ENCODE measurements at places on chromosomes 3 and 15.

DNA sequence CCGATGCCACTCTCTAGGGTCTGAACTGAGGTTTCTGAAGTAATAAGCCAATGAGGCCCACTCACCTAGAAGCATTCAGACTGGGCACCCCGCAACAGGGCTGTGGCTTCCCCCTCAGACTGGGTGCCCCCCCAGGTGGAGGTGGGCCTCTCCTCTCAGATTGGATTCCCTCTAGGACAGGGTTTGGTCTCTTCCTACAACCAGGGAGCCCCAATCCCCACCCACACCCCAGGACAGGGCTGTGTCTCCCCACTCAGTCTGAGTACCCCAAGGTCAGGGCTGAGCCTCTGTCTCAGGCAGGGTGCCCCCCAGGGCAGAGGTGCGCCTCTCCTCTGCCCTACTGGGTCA lies 27.7 kb downstream of the PTH1R start:
- no peak for DNase-seq

- DNase-seq: no peak
These were observed 261.4 kb downstream of the TJP1 start for GRCh38 chr15:29560896-29561295.

GRCh38 chr3:33732394-33732793 lies 14.3 kb upstream of the CLASP2 start:
- no peak for DNase-seq

- no peak for DNase-seq
These were observed 254.6 kb upstream of the SOX14 start for GRCh38 chr3:137509354-137510045.

- DNase-seq: no peak
These were observed 29.1 kb downstream of the RABL3 start for GRCh38 chr3:120713262-120713661.

GRCh38 chr3:182412066-182412465 lies 381.2 kb upstream of the ATP11B start:
- no peak for DNase-seq

DNA sequence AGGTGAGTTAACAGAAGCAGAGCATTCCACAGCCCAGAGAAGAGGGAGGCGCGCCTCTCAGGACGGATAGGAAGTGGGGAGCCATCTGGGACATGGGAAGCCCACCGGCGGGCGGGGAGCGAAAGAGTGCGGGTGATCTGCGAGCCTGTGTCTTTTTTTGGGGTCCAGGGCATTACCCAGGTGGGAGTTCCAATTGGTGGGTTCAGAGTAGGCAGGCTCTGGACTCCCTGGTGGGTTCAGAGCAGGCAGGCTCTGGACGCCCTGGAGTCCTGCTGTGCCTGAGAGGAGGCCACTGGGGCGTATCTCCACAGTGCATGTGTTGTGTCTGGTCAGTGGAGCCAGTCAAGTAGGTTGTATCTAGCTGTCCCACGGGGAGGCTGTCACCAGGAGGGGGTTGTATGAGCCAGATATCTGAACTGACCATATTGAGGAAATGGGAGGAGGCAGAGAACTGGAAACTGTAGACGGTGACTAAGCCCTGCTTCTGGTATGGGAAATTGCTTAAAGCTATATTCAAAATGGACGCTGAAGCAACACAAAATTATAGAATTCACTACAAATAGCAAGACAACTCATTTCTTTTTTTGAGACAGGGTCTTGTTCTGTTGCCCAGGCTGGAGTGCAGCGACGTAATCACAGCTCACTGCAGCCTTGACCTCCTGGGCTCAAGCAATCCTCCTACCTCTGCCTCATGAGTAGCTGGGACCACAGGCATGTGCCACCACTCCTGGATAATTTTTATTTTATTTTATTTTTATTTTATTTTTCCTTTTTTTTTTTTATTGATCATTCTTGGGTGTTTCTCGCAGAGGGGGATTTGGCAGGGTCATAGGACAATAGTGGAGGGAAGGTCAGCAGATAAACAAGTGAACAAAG lies 34.5 kb upstream of the CHST2 start:
- DNase-seq: no peak

DNA sequence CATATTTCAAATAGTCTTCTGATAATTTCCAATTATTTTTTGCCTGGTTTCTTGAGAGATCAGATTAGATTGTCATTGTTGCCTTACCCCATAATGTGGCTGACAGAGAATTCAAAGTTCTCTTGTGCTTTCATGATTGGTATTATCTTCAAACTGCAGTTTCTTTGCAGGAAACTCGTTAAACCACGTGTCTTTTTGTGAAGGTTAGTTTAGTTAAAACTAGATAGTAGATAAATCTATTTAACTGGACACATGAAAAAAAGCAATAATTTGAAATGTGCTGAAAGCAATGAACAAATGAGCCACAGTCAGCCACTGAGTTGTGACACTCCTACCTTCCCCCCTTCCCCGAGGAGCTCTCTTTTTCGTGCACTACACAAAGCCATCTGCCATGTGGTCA lies 327.5 kb upstream of the UMPS start:
- no peak for DNase-seq

DNA sequence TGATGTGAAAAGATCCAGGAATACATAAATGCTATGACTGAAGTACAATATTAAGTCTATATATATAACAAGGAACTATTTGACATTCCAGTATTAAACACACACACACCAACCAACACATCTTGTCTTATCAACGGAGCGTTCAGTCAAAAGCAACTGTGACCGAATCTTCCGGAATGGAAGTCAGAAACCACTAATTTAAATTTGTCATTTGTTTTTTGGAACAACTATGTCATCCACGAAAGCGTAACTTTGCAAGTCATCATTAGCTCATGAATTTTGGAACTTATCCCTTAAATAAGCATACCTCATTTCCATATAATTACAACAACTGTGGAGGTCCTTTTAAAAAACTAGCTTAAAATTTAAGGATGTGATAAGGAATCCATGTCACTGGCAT lies 5.0 kb downstream of the ZNF385D start:
- DNase-seq: no peak

DNA sequence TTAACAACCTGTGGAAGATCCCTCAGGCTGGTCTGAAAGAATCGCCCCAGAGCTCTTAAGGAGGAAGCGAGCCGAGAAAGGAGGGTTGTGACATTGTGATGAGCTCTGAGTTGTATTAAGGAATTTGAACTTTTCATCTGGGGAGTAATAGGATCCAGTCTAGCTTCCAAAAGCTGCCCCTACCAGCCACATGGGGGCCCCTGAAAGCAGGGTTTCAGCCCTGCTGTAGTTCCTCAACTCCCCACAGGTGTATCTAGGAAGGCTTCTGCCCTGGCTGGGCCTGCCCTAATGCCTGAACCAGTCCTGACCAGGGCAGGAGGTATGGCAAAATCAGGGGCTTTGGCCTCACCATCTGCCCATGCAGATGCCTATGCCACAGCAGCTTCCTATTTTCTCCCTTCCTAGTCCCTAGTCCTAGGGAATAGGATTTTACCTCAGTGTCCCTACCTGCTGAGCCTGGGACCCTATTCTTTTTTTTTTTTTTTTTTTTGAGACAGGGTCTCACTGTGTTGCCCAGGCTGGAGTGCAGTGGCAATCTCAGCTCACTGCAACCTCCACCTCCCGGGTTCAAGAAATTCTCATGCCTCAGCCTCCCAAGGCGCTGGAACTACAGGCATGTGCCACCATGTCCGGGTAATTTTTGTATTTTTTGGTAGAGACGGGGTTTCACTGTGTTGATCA lies 5.0 kb upstream of the AP3S2 start:
- peak; percentile 53 for DNase-seq

GRCh38 chr15:90934256-90934948 lies 683 bp upstream of the UNC45A start:
- DNase-seq: peak; percentile 93

DNA sequence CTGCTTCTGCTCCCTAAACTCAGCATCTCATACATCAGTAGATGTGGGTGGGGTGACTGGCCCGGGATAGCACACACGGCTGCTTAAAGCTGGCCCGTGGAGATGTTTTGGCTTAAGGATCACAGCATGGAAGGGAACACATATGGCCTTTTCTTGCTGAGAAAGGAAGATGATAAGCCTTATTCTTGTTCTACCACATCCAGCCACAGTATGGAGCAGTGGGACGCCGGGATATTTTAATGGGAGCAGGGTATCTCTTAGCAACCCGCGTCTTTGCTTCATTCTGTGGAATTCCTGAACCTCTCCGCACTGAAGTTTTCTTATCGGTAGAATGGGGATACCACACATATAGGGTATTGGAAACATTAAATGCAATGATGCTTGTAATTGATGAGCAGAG lies 94.1 kb upstream of the PROK2 start:
- DNase-seq: no peak

- no peak for DNase-seq
These were observed 227.8 kb upstream of the PLSCR5 start for GRCh38 chr3:146832857-146833458.

GRCh38 chr3:139454346-139454745 lies 22.0 kb downstream of the RBP2 start:
- no peak for DNase-seq

GRCh38 chr15:47570451-47570850 lies 146.9 kb upstream of the SEMA6D start:
- DNase-seq: no peak

GRCh38 chr15:65556622-65557021 lies 26.4 kb downstream of the HACD3 start:
- no peak for DNase-seq

DNA sequence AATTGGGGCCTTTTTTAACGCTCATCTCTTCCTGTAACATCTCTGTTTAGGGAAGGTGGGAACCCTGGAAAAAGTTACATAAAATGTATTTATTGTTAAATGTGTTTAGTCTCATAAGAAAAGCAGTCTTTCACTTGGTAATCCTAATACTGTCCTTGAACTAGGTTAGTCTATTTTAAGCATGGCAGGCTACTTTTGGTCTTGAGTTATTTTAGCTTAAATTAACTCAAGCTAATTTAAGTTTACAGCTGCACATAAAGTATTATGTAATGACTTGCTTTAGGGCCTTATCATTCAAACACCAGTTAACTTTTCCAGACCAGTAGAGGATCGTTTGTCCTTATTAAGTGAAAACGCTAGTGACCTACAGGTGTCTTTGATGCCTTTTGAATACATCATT lies 63.2 kb downstream of the DCUN1D1 start:
- DNase-seq: no peak

DNA sequence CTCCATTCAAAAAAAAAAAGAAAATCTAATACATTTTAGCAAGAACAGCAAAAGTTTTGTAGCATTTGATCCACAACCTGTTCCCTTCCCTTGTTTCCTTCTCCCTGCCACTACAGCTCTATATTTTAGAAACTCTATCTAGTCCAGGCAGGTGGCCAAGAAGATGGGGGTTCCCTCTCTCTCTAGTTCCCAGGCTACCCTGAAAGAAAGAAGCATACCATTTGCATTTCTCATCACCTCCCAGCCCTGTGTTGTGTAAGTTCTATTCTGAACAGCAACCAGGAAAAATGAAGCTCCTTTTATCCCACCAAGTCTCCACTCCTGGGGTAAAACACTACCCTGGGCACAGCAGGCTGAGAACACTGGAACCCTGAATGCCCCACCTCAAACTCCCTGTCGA lies 100.0 kb downstream of the PCCB start:
- no peak for DNase-seq

GRCh38 chr3:37189109-37189508 lies 14.7 kb upstream of the LRRFIP2 start:
- no peak for DNase-seq

GRCh38 chr3:150917951-150918350 lies 12.7 kb upstream of the MINDY4B start:
- no peak for DNase-seq

GRCh38 chr3:68017069-68017468 lies 362.7 kb upstream of the SUCLG2 start:
- DNase-seq: no peak

- no peak for DNase-seq
These were observed 771.4 kb downstream of the TUSC7 start for GRCh38 chr3:117480972-117481371.

- DNase-seq: no peak
These were observed 124.0 kb downstream of the NTRK3 start for GRCh38 chr15:88132499-88132898.

- no peak for DNase-seq
These were observed 231.8 kb downstream of the ROBO2 start for GRCh38 chr3:77271711-77272110.

DNA sequence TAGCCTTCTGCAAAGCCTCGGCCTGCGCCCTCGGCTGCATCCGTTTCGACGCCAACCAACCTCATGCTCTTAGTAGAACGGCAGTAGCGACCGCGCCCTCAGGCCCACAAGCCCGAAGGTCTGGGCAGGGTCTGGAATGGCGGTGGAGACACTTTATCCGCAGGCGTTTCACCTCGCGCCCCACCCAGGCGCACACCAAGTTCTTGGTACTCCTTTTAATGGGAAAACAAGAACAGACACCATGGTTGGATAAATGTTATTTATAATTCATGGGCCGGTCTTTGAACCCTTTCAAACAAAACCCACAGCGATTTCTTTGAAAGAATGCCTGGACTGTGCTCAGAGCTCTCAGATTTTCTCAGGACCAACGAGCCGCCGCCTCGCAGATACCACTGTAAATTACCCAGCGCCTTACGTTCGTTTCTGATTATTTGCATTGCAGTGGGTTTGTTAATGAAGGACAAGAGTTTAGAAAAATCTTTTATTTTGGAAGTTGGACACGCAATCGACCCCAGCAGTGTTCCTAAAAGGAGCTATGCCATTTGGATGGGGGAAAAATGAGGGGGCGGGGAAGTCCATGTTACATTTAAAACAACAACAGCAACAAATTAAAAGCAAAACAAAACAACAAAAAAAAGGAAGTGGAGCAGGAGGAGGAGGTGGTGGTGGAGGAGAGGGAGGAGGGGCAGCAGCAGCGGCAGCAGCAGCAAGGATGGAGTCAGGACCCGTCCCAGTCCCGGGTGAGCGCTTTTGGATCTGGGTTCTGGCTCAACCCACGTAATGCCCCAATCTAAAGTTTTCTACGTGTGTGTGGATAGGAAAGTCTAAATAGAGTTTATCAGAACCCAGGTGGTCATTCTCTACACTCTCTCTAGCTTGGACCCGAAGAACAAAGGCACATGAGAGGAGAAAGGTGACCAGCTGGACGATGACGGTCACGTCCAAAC lies 993 bp upstream of the ISL2 start:
- no peak for DNase-seq

DNA sequence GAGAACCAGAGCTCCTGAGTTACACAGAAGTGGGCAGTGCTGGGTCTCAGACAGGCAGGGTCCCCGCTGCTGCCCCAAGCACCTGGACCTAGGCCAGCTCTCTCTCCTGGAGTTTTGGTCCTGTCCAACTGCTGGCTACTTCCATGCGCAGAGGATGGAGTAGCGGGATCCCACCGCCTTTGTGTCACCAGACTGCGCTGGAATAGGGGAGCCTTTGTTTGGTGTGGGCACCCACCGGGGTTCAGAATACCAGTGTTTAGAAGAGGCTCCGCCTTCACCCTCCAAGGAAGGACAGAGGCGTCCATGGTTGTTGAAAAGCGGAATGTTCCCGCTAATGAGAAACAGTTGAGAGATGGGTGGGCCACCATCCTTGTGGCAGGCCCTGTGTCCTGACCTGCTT lies 154.4 kb downstream of the DNAJB8 start:
- no peak for DNase-seq
